ENCODE measurements at places on chromosomes 2 and 18.

DNA sequence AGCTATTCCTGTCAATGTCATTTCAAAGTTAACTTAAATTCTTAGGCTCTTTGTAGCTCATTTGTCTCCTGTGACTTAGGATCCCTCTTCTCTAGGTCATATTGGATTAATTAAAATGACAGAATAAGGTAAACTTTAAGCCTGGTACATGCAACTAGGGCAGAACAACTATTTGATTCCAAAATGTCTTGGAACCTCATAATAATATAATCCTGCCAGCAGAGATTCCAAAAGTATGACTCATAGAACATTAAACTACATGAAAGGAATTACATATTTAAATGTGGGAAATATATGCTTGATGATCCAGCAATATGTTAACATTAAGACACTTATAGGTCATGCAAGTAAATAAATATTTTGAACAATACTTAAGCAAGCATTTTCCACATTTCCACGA, 63.3 kb downstream of the COL3A1 start:
- no peak for DNase-seq

GRCh38 chr2:8510519-8510918, 171.3 kb upstream of the ID2 start:
- no peak for DNase-seq

- DNase-seq: no peak
Observed at GRCh38 chr2:217753460-217754200, 249.2 kb downstream of the TNS1 start.

DNA sequence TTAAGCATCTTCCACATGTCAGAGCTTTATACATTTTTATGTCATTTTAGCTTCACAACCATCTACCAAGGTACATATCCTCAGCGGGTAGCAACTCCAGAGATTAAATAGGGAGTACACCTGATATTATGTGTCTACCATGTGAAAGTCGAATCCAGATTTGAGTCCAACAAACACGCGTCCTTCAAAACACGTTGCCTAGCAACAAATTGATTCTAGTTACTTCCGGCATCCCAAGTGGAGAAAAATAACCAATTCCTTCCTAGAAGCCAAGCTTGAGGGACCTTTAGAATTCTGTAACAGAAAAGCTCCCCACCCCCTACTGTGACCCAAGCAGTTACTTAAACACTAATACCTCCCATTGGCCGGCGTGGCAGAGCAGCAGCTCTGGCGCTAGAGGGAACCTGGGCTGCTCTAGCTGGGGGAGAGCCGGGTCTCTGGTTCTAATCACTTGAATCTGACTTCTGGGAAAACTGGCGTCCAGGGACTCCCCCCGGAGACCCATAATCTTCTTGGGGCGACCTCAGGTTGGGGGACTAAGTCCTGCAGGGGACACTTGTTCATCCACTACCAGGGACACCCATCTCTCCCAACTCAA, at the start of gene ERICH2:
ERICH2 (plus strand) TSS at position 371 of the 598 bp plus-strand sequence. CDS start 304 bp downstream, outside the sequence.
- DNase-seq: peak; percentile 25

DNA sequence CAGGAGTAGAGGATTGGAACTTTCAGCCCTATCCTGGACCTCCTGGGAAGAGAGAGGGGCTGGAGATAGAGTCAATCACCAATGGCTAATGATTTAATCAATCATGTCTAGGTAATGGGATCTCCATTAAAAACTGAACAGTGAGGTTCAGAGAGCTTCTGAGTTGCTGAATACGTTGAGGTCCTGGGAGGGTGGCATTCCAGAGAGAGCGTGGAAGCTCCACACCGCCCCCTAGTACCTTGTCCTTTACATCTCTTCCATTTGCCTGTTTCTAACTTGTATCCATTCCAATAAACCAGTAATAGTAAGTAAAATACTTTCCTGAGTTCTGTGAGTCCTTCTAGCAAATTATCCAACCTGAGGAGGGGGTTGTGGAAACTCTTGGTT, 101.7 kb downstream of the B3GNT2 start:
- DNase-seq: no peak

- DNase-seq: no peak
Observed at GRCh38 chr2:26886736-26887135, 38.8 kb downstream of the DPYSL5 start.

DNA sequence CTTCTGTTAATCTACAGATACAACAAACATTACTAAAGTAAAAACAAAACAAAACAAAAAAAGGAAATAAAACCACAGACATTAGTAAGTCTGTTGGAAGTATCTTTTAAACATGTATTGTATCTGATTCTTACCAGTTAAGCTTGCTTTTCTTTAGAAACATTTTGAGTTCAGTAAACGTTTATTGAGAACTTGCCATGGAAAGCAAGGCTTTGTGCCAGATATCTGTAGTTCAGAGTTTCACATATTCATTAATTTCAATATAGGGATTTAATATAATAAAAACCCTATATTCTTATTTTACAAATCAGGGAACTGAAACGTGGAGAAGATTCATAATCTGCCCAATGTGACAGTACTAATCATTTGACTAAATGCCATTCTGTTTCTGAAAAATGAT, 1101.0 kb upstream of the GYPC start:
- no peak for DNase-seq

DNA sequence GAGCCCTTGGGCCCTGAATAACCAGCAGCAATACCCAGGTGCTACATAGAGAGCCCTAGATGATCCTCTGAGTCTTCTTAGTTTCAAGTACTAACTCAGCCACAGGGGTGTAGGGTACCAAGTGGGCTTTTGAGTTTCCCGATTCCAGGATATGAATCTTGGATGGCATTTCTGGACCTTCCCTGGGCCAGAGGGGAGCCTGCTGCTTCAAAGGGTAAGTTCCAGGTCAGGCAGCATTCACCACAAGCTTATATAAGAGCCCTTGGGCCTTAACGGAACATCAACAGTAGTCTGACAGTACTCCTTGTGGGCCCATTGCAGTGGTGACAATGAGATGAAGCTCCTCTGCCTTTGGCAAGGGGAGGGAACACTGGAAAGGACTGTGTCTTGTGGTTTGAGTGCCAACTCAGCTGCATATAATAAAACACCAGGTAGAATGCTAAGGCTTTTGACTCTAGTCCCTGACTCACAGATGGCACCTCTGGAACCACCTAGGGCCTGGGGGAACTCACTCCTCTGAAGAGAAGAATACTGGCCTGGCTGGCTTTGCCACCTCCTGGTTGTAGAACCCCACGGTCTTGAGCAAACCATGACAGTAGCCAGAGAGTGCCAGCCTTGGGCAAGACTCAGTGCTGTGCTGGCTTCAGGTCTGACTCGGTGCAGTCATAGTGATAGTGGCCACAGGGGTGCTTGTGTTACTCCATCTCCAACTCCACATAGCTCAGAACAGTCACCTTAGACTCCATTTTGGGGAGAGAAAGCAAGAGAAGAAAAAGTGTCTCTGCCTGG, 235.7 kb downstream of the AKAIN1 start:
- DNase-seq: no peak

- no peak for DNase-seq
Observed at GRCh38 chr18:76948345-76948744, 126.0 kb downstream of the ZNF236 start.

DNA sequence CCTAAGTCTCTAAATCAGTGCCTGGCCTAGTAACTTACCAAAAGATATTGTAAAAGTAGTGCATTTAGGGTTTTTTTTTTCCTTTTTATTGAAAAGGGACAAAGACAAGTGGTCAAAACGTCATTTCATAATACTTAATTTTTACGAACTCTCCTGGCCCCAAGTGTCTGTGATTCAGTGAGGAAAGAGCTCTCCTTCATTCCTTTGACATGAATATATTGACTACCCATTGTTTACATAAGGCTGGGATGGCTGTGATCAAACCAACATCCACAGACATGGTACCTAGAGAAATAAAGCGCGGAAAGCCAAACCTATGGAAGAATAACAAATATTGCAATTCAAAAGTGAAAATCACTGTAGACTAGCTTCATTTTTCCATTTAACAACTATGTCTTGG, 198.4 kb downstream of the BABAM2 start:
- no peak for DNase-seq

DNA sequence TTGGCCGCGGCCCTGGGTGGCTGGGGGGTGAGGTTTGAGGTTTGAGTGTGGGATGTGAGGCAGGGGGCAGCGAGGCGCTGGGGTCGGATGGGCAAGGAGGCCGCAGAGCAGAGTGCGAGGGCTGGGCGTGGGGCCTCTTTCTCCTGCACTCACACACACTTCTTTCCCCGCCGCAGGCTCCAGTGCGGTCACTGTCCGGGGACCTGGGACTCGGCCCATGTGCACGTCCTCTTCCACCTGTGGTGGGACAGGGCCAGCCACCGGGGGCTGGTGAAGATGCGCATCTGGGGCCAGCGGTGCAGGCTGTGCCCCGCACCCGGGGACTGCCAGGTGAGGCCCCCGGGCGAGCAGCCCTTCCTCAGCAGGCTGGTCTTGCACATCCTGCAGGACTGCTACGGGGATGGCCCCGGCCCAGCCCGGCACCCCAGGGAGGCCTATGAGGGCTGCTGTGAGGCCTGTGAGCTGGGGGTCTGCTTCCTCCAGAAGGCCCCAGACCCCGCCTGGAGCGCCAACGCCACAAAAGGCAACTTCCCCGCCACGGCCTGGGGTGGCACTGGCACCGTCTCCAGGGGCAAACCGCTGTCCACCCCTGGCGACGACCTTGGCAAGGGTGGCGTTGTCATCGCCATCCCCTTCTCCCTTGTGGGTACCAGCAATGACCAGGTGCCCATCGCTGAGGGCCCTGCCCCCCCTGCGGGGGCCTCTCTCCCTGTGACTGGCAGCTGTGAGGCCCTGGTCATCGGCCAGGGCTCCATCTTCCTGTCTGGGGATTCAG, 2.2 kb downstream of the RTP5 start:
- DNase-seq: no peak

DNA sequence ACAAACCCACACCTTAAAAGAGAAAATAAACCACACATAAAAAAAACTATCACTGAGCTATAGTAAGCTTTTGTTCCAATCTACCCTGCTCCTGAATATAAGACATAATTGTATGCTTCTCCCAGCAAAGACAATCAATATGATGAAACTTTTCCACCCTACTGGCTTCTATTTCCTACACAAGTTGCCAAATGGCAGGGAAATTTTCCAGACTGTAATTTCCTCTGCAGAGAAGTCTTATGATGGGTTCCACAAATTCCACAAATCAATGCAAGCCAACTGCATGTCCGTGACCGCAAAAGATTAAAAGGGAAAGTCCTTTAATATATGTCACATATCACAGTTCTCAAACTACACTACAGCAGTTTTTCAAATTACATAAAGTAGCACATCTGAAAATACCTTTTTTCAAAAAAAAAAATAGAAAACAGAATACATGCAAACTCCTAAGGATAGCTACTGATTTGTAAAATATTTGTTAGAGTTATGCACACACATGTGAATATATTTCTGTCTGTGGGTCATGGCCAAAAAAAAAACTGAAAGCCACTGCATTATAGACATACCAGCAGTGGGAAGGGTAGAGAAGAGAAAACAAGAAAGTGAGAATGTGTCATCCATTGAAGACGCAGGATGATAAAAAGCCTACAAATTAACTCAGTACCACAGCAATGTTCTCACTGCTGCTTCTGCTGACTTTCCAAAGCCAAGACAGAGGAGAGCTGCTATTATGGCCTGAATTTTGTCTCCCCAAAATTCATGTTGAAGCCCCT, 61.4 kb downstream of the RPL31 start:
- no peak for DNase-seq

- DNase-seq: no peak
Observed at GRCh38 chr18:48459465-48459864, 50.3 kb upstream of the ZBTB7C start.

GRCh38 chr2:236047176-236047575, 121.0 kb downstream of the GBX2 start:
- no peak for DNase-seq

DNA sequence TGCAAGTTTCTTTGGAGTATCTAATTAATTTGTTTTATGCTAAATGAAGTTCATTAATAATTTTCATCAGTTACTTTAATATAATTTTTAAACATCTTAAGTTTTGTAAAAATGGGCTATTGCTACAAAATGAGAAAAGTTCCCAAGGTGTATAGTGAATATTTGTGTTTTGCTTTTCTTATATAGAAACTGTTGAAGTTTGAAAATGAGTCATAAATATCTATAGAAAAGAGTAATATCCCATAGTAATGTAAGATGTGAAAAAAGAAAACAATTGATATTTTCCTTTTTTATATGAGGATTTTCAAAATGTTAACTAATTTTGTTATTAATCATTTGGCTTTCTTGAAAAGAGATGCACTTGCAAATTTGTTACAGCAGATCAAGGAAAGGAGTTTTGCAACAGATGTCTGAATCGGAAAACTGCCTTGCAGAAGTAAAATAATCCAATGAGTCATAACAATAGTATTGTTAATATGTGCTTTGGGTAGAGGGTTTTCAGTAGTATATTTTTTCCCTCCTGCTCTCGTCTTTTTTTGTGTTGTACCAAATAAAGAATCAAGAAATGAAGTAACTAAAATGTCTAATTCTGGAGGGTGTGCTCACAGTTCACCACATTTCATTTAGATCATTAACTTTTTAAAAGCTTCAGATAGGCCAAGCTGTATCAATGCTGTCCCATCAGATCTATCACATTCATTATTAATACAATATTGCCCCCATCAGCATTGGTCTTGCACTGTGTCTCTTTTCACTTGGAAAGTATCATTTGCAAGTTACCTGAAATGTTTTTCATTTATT, 15.5 kb downstream of the DUSP19 start:
- no peak for DNase-seq

GRCh38 chr2:157777427-157777826, 98.7 kb downstream of the ACVR1 start:
- no peak for DNase-seq

DNA sequence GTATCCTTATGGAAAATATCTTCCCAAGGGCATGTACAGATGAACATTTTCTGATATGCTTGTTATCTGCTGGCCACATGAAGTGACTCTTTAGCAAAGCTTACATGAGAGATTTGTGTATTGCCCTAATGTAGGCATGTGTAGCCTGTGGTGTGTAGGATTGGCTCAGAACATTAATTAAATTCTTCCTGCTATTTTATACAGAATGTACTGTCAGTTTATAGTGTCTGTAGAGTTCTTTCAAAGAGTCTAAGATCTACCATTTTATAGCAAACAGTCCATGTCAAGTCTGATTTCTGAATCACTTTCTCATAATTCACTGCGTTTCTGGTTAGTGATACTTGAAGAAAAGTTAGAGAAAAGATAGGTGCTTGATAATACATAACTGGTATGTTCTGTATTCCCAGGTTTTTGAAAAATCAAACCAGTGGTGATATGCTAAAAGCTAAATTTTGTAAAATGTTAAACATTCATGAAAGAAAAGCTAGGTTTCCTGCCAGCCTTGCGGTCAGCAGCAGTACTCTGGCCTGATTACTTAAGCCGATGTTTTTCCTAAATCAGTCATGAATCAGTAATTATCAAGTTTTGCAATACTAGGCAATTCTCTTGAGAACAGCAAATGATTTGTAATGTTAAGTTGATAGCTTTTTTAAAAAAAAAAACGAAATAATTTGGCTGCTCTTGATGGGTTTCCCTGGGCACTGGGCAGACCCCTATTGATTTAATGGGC, 30.9 kb upstream of the EFEMP1 start:
- DNase-seq: no peak

GRCh38 chr18:22283397-22283796, 114.0 kb downstream of the GATA6 start:
- no peak for DNase-seq

- DNase-seq: no peak
Observed at GRCh38 chr2:227643990-227644551, 22.5 kb upstream of the SCYGR5 start.

Data from GM12892 (cell line).